CD8-positive, alpha-beta T cell (primary cell): ENCODE measurements at places on chromosomes 6 and 20.

- DNase-seq = no peak
Measured at GRCh38 chr20:46139266-46139889, 21.3 kb downstream of the CD40 start.

- no peak for DNase-seq
Measured at GRCh38 chr6:1423578-1423977, 34.2 kb downstream of the FOXF2 start.

- no peak for DNase-seq
Measured at GRCh38 chr6:150813993-150814359, 51.5 kb upstream of the MTHFD1L start.

- no peak for DNase-seq
Measured at GRCh38 chr6:154606457-154606856, 96.0 kb upstream of the CNKSR3 start.

- no peak for DNase-seq
Measured at GRCh38 chr6:45591306-45591705, 213.6 kb upstream of the SUPT3H start.

- no peak for DNase-seq
Measured at GRCh38 chr20:32364554-32365208, 6.5 kb downstream of the ASXL1 start.

DNA sequence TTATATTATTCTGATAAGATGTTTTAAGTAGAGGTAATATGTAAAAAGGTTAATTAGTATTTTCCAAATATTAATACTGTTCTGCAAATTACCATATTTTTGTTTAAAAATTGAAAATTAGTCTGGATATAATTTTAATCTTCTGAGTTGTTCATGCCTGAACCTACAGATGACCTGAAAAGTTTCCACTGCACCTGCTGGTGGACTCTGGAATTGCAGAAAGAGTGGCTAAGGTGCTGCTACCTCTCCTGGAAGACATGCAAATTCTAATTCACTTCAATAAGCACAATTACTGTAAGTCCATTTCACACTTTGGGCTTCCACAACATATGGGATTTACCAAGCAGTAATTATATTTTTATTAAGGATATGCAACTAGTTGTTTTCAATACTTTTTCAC, 77.7 kb upstream of the OLIG3 start:
- peak; percentile 59 for DNase-seq

DNA sequence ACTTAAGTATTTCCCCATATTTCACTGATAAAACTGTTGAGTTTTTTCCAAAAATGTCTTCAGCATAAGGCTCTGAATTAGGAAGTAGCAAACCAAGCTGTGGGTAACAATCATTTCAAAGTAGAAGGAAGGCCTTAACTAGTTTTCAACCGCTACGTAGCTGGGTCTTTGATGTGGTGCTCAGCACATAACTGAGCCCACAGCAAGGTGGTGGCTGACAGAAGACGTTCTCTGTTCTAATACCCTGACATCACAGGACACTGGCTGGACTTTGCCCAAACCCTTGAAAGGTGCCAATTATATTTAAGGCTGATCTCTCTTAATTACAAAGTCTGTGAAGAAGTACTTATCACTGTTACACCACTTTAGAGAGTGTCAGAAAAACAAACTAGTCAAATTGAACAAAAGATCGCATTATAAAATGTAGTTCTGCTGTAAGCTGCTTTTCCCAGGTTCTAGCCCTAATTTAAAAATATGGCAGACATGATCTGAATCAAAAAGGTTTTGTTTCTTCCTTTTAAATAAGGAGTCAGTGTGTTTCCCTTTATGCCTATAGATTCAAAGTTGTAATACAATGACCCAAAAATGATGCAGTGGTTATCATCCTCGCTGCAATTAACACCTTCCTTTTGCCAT, 26.7 kb downstream of the MAN1A1 start:
- DNase-seq = peak; percentile 71

- no peak for DNase-seq
Measured at GRCh38 chr20:43945391-43946205, 30.9 kb downstream of the TOX2 start.

DNA sequence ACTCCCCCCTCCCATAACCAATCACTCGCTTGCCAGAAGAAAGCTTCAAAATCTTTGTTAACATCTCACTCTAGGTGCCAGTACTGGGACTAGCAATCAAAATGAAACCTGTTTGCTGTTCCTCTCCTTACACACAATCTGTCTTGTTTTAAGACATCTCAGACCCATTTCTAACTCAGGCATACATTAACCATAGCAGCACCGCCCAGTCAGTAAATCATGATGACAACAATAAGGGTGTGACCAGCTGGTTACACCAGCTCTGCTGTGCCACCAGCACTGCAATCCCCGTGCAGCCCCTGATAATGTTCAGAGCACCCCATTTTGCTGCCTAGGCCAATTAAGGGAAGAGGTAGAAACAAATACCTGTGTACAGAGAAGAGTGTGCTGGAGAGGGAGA, 185.2 kb upstream of the TAB2 start:
- DNase-seq = no peak

- no peak for DNase-seq
Measured at GRCh38 chr6:130337534-130337933, 28.3 kb upstream of the TMEM200A start.

DNA sequence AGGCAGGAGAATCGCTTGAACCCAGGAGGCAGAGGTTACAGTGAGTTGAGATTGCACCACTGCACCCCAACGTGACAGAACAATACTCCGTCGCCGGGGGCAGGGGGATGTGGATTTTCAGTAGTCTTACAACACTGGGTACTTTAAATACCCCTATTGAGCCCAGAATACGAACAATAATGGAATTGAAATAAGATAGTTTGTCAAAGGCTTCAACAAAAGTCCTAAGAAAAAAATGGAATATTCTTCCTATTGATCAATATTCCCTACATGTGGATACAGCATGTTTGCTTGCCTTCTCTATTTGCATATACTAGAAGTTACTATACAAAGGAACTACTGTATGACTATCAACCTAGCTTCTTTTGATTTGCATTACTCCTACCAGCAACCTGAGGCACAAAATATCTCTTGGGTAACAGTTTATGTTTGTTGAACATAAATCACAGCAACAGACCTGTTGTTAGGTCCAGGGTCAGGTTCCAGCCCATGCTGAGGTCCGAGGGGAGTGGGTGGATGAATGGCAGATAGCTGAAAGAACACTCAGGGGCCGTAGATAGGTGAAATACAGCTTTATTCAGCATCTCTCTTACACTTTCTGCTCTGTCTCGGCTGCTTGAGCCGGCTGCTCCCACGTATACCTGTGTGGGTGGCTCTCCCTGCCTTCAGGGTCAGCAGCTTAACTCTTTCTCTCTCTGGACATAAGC, 23.8 kb downstream of the MAN1A1 start:
- no peak for DNase-seq

- no peak for DNase-seq
Measured at GRCh38 chr20:7765221-7765620, 175.0 kb downstream of the HAO1 start.

- DNase-seq = no peak
Measured at GRCh38 chr20:37919389-37920040, 16.6 kb downstream of the VSTM2L start.

GRCh38 chr6:131269565-131270391, 134.5 kb downstream of the AKAP7 start:
- DNase-seq = no peak

DNA sequence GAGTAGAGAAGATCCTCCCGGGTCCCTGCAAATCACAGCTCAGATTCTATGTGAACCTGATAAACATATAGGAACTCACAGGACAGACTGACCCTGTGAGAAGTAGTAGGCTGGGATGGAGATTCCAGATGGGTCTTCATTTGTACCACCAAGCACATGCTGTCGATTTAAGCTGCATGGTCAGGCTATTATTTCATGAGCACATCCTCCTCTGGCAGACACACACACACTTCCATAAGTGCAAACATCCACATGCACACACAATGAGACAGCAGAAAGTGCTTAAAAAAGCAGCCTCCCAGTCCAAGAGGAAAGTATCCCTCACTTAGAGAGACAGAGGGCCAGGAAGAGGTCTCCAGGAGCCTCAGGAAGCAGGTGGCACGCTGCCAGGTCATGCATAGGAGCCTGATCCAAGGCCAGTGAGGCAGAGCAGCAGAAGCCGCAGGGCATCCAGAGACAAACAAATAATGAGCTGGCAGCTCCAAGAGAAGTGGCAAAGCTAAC, 131.8 kb downstream of the UNC5CL start:
- no peak for DNase-seq

GRCh38 chr20:48456366-48457192, 371.2 kb downstream of the PREX1 start:
- no peak for DNase-seq

GRCh38 chr20:49392745-49393144, 89.7 kb downstream of the KCNB1 start:
- no peak for DNase-seq

DNA sequence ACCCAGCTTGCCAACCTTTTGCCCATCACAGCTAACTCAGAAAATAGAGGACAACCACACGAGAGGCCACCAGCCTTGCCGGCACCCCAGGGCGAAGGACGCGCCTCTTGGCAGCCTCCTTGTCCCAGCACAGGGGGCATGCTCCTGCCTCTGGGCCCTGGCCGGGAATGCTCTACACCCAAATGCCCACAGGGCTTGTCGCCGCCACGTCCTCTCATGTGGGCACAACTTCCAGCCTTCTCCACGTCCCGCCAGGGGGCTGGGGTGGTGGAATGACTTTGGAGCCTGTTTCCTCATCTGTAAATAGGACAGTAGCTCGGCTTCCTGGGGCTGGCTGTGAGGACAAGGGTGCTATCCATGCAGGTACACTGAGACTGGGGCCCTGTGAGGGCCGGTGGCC, 152.4 kb upstream of the MLN start:
- no peak for DNase-seq

GRCh38 chr20:10667560-10668167, 6.1 kb downstream of the JAG1 start:
- DNase-seq = no peak

- DNase-seq = no peak
Measured at GRCh38 chr6:108940741-108941140, 92.5 kb downstream of the ARMC2 start.

DNA sequence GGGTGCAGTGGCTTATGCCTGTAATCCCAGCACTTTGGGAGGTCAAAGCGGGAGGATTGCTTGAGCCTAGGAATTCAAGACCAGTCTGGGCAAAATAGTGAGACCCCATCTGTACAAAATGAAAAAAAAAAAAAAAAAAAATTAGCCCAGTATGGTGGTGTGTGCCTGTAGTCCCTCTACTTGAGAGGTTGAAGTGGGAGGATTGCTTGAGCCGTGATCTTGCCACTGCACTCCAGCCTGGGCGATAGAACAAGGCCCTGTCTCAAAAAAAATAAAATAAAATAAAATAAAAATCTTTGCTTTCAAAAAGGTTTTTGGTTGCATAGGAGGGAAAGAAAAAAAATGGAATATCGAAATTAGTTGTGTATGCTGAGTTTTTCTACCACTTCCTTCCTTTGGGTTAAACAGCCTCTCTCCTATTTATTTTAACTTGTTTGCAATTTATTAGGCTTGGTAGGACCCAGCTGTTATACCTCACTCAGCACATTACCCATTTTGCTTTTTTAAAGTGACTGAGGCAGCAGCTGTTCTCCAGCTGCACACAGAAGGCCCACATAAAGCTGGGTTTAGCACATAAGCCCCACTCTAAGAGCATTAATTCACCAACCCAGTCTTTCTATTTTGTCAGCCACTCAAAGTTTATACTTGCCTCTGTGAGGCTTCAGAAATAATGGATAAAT, 152.3 kb downstream of the ZFAND3 start:
- DNase-seq = no peak

DNA sequence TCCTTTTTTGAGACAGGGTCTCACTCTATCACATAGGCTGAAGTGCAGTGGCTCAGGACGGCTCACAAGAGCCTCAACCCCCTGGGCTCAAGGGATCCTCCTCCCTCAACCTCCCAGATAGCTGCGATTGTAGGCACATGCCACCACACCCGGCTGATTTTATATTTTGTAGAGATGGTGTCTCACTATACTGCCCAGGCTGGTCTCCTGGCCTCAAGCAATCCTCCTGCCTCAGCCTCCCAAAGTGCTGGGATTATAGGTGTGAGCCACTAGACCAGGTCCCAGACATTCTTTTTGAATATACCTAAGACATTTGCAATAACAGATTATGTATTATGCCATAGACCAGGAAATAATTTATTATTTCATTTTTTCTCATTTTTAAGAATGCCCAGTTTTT, 58.3 kb upstream of the CDYL start:
- DNase-seq = no peak

DNA sequence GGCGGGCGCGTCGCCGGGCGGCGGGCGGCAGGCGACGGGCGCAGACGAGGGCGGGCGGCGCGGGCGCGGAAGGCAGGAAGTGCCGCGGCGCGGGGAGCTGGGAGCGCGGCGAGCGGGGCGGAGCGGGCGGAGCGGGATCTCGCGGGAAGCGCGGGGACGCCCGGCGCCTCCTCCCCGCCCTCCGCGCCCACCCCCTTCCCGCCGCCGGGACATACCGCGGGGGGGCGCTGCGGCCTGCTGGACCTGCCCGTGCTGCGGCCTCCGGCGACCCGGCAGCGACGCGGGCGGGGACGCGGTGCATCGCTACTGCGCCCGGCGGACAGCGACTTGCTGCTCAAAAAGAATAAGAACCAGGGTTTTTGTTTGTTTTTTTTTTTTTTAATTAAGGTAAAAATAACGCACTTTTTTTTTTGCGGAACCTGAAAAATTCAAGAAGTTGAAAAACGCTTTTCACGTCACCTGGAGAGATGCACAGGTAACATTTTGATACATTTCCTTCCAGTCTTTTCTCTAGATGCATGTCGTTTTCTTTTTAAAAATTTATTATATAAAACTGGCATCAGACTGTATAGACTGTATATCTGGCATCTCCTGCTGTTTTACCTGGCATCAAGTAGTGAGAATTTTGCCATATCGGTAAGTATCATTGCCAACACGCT, at the start of gene CENPB:
CENPB (minus strand) TSS at position 76 of the 659 bp plus-strand sequence. CDS start 257 bp downstream, outside the sequence.
- peak; percentile 83 for DNase-seq

- DNase-seq = no peak
Measured at GRCh38 chr6:5215159-5215558, 45.6 kb downstream of the LYRM4 start.

DNA sequence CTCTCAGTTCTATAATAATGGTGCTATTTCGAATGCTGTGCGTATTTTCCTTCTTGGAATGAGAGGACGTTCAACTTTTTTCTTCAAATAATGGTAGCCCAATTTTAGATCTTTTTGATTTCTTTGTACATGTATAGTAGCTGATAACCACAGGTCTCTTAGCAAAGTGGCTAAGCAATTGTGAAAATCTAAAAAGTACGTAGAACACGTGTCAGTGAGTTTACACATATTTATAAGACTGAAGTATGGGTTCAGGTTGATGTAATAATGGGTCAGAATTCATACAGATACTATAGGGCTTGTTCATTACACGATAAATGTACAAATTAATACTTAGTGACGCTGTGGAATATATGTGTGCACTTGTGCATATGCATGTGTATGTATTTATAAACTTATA, 1.3 kb downstream of the SMIM13 start:
- no peak for DNase-seq

GRCh38 chr6:139868576-139868975, 494.1 kb upstream of the CITED2 start:
- no peak for DNase-seq
